ENCODE measurements at places on chromosomes 5 and 9.

DNA sequence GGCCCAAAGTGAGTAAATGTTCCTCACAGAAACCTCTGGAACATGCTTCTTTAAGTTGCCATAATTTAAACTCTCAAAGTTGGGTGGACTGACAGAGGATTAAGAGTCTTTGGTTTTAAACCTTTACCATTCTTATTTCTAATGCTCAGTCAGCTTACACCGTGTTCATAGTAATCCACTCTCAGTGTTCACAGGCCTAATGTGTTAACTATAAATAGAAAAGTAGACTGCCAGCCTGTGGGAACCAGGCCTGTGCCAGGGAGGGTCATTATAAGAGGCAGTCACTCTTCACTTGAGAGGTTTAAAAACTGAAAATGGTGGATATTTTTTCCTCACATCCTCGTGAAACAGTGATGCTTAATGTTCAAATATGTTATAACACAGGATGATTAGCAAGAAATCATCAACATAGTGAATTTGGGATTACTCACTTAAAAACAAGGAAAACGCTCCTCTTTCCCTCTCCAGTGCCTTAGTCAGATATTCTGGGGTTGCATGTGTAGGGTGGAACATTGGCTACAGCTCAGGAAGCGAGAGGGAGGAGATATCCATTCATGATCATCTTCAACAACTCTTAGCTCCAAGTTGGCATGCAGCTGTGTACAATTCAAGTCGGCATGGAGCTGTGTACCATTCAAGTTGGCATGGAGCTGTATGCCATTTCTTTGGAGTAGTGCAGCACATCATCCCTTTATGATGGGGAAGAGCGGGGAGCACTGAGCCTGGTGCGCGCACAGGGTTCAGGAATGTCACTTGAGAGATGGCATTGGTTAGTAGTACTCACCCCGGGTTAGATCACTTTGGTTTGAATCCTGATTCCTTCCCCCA is 65.8 kb downstream of the KIAA1958 start:
- DNase-seq: no peak

- DNase-seq: no peak
These were observed 5.8 kb upstream of the RALGDS start for GRCh38 chr9:133126697-133127339.

- DNase-seq: peak; percentile 60
These were observed 53.0 kb downstream of the NUP214 start for GRCh38 chr9:131178382-131178781.

DNA sequence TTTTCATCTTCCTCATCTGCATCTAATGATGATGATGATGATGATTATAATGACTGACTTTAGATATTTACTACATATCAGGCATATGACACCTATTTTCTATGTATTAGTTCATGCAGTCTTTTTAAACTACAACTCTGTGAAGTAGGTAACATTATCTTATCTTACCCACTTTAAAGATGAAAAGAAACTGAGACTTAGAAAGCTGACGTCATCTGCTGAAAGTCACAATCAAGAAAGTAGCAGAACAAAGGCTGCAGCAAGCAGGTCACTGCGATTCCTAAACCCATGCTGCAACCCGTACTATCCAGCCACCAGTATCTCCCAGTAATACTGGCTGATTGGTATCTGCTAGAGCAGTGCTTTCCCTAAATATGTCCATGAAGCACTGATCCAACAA is 40.1 kb upstream of the INSYN2B start:
- no peak for DNase-seq

DNA sequence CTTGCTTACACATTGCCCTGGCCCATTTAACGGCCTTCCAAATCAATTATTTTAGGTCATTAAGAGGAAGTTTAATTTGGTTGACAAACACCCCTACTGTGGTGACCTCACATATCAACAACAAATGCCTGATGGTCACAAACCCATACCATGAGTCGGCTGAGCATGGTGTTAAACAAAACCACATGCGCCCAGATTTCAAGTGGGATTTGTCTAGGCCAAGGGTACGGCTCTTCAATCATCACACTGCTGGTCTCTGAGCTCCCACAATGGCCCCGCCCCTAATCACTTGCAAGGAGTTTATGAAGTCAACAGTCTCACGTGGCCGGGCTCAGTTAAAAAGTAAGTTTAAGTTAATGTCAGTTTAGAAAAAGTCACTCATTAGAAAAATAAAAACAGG is 243.8 kb downstream of the CRB2 start:
- DNase-seq: no peak

DNA sequence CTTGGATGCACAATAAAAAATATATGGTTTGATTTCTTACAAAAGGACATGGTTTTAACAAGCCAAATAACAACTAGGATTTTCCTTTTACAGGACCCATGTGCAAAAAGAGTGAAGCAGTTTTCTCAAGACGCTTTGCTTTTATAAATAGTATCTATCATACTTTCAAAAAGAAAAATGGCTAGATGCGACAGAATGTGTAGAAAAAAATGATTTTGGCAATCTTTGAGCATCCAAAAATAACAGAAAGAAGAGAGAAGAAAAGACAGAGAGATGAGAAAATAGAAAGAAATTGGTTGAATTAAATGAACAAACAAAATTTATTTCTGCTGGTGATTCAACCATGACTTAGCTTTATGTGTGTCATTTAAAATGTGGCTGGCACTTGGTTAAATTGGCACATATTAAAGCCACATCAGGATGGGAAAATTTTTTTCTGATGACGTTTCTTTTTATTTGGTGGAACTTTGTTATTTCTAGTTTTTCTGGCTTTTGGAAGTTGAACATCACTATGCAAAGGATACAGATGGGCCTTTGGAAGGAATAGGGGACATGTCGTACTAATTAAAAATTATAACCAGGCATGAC is 35.6 kb upstream of the NREP start:
- DNase-seq: no peak

DNA sequence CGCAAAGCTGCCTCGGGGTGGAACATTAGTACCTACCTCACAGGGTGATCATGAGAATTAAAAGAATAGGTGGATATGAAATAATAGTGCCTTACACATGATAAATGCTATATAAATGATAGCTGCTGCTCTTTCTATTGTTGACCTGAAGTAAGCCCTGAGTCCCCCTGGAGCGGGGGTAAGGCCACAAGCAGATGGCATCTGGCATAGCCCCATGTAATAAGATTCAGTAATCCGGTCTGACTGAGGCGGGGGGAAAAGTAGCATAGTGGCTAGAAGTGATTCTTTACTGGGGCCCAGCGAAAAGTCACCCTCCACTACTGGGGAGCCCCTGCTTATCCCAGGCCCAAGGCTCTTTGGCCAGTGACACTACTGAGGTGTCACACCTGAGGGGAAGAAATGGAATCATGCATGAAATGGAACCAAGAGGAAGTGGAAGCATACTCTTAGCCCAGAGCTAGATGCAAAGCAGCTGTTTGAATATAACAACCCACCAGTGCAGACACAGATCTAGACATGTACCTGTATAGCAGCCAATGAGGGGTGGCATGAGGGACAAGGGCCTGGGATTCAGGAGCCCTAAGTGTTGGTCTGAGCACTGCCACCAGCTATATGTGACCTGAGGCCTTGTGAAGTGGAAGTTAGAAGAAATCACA is 16.1 kb upstream of the FGFR4 start:
- DNase-seq: no peak

DNA sequence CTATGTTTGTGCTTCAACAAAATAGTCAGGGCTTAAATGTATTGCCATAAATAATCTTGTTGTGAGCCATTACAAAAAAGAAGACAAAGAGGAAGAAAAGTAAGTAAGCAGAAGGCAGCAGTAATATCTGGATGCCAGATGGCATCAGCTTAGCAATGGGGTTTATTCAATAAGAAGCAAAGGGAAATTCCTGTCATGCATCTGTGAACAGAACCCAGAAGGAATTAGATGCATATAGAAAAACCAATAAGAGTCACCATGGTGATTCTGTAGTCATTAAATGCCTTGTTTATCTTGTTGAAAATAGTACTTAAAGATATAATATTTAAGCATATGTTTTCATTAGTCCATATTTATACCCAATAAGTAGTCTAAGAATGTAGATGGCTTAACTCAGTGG is 216.0 kb downstream of the ADAMTSL1 start:
- no peak for DNase-seq

DNA sequence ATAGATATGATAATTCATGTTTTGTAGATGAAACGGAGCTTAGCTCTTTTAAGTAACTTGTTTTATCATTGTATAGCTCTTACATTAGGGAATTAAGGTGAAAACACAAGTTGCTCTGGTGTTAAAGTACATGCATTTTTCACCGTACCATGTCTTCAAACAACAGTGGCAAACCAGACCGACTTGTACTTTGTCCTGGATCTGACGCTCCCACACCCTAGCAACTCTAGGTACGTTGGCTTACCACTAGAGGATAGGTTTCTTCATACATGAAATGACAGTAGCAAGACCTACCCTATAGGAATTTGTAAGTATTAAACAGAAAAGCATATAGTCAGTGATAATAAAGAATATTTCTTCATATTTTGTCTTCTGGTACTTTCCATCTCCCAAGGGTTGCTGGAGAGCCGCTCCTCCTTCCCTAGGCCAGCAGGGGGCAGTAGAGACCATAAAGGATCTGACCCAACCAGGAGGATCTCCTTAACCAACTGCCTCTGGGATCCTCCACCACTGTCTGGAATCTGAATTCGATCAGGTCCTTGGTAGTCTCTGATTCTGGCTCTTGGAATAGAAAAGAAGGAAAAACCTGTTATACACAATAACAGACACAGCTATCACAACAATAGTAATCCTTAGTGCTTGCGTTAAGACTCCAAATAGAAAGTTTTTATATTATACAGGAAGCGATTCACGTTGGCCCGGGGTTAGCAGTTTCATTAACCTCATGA is 136.7 kb downstream of the CAVIN4 start:
- no peak for DNase-seq

- DNase-seq: no peak
These were observed 12.1 kb downstream of the GALNT10 start for GRCh38 chr5:154202379-154203260.

- DNase-seq: no peak
These were observed 245.1 kb downstream of the MAST4 start for GRCh38 chr5:66841264-66841663.

GRCh38 chr9:37350486-37351190 is 71.9 kb upstream of the GRHPR start:
- no peak for DNase-seq

DNA sequence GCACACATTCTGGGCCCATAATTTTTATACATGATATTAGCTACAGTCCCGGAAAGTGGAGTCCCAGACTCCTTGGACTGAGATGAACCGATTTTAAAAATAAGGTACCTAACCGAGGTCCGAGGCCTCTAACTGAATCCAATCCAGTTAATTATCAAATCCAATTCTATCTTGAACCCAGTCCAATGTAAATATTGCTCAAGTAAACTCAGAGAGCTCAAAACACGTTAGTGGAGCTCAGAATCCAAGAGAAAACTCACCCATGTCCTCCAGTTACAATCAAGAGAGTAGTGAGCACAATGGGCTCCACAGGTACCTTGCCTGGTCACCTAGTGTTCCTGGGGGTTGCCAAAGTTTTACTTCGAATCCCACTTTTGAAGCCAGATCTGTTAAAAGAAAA is 37.9 kb upstream of the DIRAS2 start:
- DNase-seq: no peak
